ENCODE measurements at places on chromosomes 6 and 20.

DNA sequence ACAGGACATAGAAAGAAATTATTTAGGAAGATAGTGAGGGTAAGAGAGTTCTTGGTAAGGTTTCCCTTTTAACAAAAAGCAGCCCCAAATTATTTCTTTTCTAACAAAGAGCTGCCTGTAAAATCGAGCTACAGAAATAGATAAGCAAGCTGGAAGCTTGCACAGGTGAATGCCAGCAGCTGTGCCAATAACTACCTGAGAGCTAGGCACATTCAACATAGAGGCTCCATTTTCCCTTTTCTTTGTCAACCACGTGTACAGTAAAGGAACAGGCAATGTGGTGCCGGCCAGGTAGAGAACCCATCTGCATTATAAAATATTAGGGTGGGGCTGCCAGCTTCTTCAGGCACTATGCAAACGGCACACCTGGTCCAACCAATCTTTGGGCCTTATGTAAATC is 341.6 kb upstream of the JAG1 start:
- H3K4me3 ChIP-seq: no peak overlapping the region
- no peaks in the 10 kb centered on the region for H3K36me3 ChIP-seq
- H3K27me3 ChIP-seq: no peaks in the 10 kb centered on the region
- H3K4me1 ChIP-seq: no peaks in the 10 kb centered on the region
- H3K27ac ChIP-seq: no peak overlapping the region

- no peaks in the 10 kb centered on the region for H3K27me3 ChIP-seq
- H3K36me3 ChIP-seq: no peaks in the 10 kb centered on the region
- DNase-seq: no peak
- no peak overlapping the region for H3K27ac ChIP-seq
- no peak overlapping the region for H3K4me3 ChIP-seq
Measured at GRCh38 chr6:151112130-151112529, 127.6 kb upstream of the AKAP12 start.

DNA sequence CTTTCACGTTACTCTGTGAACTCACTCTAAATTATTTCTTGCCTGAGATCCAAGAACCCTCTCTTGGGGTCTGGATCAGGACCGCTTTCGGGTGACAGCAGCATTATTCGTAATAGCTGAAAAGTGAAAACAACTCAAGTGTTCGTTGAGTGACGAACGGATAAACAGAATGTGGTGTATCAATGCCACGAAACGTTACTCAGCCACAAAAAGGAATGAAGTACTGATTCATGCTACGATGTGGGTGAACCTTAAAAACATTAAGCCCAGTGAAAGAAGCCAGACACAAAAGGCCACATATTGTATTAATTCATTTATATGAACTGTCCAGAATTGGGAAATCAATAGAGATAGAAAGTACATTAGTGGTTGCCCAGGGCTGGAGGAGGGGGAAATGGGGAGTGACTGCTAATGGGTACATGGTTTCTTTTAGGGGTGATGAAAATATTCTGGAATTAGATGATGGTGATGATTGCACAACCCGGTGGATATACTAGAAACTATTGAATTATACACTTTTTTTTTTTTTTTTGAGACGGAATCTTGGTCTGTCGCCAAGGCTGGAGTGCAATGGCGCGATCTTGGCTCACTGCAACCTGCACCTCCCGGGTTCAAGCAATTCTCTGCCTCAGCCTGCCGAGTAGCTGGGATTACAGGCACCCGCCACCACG is 8.4 kb downstream of the PTGIS start:
- no peak overlapping the region for H3K4me3 ChIP-seq
- H3K4me1 ChIP-seq: peaks cover 84% of the 10 kb centered on the region

DNA sequence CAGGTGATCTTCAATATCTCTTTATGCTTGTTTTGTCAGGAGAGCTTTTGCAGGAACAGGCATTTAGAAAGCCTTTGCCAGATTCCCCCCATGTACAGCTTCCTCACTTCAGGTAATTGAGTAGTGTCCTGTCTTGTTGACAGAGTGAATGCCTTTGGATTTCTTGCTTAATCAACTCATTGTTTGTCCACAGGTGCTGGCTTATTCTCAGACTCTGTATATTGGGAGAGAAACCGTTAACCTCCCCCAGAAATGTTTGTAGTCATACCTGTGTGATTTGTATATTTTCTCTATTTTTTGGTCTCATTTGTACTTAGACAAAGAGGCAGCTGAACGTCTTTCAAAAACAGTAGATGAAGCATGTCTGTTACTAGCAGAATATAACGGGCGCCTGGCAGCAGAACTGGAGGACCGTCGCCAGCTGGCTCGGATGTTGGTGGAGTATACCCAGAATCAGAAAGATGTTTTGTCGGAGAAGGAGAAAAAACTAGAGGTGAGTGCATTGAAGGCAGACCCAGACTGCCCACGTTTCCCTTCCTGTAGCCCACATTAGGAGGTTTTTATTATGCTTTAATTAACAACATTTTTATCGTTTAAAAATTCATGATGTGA is 32.3 kb downstream of the RPRD1B start:
- DNase-seq: no peak
- H3K4me1 ChIP-seq: peaks cover 6% of the 10 kb centered on the region
- no peak overlapping the region for H3K27ac ChIP-seq
- no peak overlapping the region for H3K4me3 ChIP-seq
- no peaks in the 10 kb centered on the region for H3K27me3 ChIP-seq
